Central memory CD4-positive, alpha-beta T cell (primary cell): ENCODE measurements at places on chromosomes 6 and 20.

- DNase-seq = no peak
These were observed 96.9 kb upstream of the ADTRP start for GRCh38 chr6:11875325-11876109.

DNA sequence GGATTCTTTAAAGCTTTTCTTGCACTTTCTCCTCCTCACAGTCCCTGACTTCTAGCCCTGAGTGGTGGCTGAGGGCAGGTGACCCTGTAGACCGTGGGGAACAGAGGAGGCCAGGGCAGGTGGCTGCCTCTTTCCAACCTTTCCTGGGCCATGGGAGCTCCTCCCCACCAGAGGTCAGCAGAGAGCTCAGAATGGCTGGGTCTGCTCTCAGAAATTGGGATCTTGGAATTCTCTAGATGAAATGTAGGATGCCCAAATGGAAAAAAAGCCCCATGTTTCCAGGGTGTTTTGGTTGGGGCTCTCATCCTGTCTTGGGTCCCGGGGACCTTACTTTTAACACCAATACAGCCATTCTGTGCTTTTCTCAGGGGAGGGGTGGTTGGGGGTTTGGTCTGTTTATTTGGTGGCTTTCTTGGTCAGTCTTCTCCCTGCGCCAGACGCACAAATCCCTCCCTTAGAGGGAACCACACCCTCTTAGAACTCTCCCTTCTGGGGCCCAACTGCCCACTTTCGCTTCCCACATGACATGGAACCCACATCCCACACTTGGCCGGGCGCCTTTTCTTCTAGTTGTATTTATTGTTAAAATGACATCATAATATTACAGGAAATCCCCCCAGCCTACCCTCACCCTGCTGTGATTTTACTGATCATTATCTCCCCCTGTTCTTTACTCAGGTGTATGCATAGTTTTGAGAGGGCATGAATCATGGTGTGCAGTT is 17.9 kb downstream of the GNAS start:
- DNase-seq = peak; percentile 47

DNA sequence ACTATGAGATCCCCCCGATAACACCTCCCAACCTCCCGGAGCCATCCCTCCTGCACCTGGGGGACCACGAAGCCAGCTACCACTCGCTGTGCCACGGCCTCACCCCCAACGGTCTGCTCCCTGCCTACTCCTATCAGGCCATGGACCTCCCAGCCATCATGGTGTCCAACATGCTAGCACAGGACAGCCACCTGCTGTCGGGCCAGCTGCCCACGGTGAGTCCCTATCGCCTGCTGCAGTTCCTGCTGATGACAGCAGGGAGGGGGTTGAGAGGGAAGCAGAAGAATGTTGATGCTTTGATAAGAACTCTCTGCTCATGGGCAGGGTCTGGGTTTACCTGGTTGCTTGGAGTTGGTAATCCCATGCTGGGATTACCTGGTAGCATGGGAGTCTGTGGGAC is 91.9 kb downstream of the TOX2 start:
- DNase-seq = no peak

GRCh38 chr6:33170176-33171015 is 21.9 kb downstream of the COL11A2 start:
- no peak for DNase-seq

GRCh38 chr6:95866732-95867131 is 149.0 kb upstream of the FUT9 start:
- DNase-seq = no peak

DNA sequence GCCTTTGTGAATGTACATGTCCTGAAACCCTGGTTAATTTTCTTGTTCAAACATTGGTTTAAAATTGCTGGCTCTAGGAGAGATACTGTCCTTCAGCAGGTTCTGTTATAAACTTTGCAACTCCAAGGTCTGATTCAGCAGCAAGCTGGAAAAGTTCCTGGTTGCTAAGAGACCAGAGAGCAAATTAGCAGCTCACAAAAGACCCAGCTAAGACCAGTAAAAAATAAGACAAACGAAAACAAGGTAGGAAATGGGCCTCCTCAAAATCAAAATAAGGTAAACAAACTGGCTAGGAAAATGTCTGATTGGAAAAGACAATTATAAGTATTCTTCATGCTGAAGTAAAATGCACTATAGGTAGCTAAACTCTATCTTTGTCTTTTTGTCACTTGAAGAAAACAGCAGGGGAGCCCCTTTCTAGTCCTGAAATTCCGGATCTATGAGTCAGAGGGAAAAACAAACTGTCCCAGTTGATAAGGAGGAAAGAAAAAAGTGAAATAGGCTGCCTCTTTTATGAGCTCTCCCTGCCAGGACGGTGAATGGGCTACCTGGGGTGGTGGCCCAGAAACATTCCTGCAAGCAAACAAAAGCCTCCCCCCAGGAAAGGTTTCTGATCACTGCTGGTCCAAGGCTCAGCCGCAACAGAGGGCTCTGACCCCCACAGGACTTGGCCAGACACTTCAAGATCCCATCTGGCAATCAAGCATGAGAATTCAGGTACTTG is 41.6 kb downstream of the UNC5CL start:
- DNase-seq = no peak

GRCh38 chr6:75368864-75369402 is 84.3 kb upstream of the TMEM30A start:
- DNase-seq = no peak

DNA sequence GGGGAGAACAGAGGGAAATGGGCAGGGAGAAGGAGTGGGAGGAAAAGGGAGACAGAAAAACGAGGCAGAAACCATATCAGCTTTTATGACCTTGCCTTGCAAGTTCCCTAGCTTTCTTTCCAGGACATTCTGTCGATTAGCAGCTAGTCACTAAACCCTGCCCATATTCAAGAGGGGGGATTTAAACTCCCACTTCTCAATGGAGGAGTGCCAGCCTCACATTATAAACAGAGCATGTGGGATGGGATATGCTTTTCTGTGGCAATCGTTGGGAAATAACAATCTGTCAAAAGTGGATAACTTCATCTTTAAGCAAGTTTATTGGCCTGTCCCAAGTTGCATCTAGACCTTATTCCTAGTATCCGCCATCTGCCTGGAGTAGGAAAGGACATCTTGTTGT is 57.0 kb upstream of the TMEM170B start:
- no peak for DNase-seq

DNA sequence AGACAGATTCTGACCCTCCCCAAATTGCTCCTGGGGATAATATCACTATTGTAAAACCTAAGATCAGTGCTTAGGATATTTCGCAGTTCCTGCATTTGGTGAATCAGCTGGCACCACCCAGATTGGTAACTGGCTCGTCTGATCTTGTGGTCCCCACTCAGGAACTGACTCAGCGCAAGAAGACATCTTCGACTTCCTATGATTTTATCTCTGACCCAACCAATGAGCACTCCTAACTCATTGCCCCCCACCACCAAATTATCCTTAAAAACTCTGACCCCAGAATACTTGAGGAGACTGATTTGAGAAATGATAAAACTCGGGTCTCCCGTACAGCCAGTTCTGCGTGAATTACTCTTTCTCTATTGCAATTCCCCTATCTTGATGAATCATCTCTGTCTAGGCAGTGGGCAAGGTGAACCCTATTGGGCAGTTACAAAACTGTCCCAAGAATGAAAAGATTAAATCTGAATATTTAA is 55.7 kb upstream of the PRND start:
- peak; percentile 61 for DNase-seq

- no peak for DNase-seq
These were observed 195.1 kb upstream of the CITED2 start for GRCh38 chr6:139569566-139569965.

DNA sequence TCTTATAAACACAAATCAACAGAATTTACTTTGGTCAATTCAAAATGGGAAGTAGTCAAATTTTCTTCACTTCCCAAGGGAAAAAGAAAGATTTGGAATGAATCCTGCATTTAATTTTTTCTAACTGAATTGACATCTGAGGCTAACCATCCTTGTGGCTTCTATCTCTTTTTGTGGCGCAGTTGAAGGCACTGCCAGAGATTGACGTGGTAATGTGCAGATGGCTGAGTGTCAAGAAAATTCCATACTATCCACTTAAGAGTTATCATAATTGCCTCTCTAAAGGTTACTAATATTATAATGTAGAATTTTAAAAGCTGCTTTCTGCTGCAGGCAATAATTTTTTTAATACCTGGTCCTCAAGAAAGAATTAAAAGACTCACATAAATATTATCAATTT is 162.3 kb downstream of the KLHL32 start:
- no peak for DNase-seq

GRCh38 chr6:75467966-75468365 is 25.6 kb downstream of the FILIP1 start:
- no peak for DNase-seq
